ENCODE measurements at places on chromosomes 6 and 20.

DNA sequence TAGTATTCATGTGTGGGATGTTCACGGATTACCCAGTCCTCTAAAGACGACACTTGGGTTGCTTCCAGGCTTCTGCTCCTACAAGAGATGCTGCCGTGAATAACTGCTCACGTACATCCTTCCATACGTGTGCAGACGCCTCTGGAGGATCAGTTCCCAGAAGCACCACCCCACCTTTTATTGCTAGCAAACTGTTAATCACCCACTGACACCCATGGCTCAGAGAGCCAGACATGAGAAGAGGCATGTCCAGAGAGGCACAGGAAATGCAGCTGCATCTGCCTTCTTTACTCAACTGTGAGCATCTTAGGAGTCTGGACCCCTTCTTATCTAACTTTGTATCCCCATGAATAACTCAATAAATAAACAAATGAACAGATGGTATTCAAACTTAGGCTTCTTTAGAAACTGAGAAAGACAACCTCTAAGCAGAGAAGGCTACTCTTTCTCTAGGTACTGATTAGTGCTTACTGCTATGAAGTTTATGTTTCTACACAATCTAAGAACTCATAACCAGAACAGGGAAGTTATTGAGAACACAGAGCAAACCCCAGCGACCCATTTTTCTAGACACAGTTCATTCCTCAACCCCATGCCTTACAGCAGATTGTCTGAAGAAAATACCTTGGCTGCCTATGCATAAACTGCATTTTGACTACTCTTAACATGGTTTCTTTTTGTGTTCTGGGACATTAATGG is 228.7 kb upstream of the RREB1 start:
- DNase-seq = no peak

DNA sequence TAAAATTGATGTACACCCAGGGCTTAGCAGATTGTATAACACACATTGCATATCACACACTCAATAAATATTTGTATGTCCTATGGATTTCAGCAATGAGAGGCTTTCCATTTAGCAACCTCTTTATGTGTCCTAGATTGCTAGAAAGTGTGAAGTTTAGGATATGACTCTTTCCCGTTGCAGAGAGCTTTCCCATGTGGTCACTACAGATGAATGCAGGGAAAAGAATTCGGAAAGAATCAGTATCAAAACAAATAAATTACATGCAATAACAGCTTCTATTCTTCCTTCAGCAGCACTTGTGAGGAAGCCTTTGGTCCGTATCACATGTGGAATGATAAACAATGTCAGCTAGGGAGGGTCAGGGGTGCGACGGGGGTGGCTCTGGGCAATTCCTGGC is 870.1 kb downstream of the C6orf118 start:
- no peak for DNase-seq

- DNase-seq = no peak
These were observed 16.7 kb upstream of the SNX14 start for GRCh38 chr6:85610182-85610895.

- no peak for DNase-seq
These were observed 121.9 kb downstream of the SIM1 start for GRCh38 chr6:100342830-100343229.

- DNase-seq = no peak
These were observed 310.1 kb downstream of the PRL start for GRCh38 chr6:21986703-21987102.
